ENCODE measurements at places on chromosomes 6 and 20. TPM values are rescaled to one million over a fixed set of nuclear protein-coding genes. Genes with fewer than 3 reads are reported as not detected.

- H3K27me3 ChIP-seq, result no peaks in the 10 kb centered on the region
- no peak overlapping the region for H3K4me3 ChIP-seq
- H3K36me3 ChIP-seq, result no peaks in the 10 kb centered on the region
- H3K27ac ChIP-seq, result no peak overlapping the region
- no peak for DNase-seq
Observed at GRCh38 chr6:168004945-168005344, 7.5 kb downstream of the KIF25 start.

- DNase-seq, result peak; percentile 54
- no peak overlapping the region for H3K4me3 ChIP-seq
- H3K27ac ChIP-seq, result no peak overlapping the region
- H3K36me3 ChIP-seq, result no peaks in the 10 kb centered on the region
- no peaks in the 10 kb centered on the region for H3K27me3 ChIP-seq
Observed at GRCh38 chr6:39137245-39137644, 22.3 kb upstream of the SAYSD1 start.

- H3K4me1 ChIP-seq, result no peaks in the 10 kb centered on the region
- no peak overlapping the region for H3K4me3 ChIP-seq
- peak; percentile 79 for DNase-seq
- H3K36me3 ChIP-seq, result no peaks in the 10 kb centered on the region
- no peak overlapping the region for H3K27ac ChIP-seq
Observed at GRCh38 chr20:21808863-21809664, 103.6 kb downstream of the PAX1 start.

- no peaks in the 10 kb centered on the region for H3K27me3 ChIP-seq
- H3K36me3 ChIP-seq, result no peaks in the 10 kb centered on the region
- H3K4me1 ChIP-seq, result no peaks in the 10 kb centered on the region
- H3K4me3 ChIP-seq, result no peak overlapping the region
Observed at GRCh38 chr6:111793711-111794111, 79.5 kb downstream of the FYN start.

- no peak overlapping the region for H3K4me3 ChIP-seq
- no peaks in the 10 kb centered on the region for H3K36me3 ChIP-seq
- H3K4me1 ChIP-seq, result peaks cover 19% of the 10 kb centered on the region
Observed at GRCh38 chr20:21701171-21701876, 4.1 kb upstream of the PAX1 start.

GRCh38 chr6:340991-341827, 48.9 kb downstream of the DUSP22 start:
- no peaks in the 10 kb centered on the region for H3K4me1 ChIP-seq
- H3K36me3 ChIP-seq, result peaks cover 3% of the 10 kb centered on the region
- no peak for DNase-seq
- H3K27me3 ChIP-seq, result no peaks in the 10 kb centered on the region
- H3K27ac ChIP-seq, result no peak overlapping the region

The RREB1 gene
- 28.9 TPM for total RNA-seq

The GATA5 gene
- total RNA-seq, result 0.25 TPM

All from liver (tissue), 10 donors.